Skin of body (tissue), 3 donors: ENCODE measurements at places on chromosomes 16 and 17.

DNA sequence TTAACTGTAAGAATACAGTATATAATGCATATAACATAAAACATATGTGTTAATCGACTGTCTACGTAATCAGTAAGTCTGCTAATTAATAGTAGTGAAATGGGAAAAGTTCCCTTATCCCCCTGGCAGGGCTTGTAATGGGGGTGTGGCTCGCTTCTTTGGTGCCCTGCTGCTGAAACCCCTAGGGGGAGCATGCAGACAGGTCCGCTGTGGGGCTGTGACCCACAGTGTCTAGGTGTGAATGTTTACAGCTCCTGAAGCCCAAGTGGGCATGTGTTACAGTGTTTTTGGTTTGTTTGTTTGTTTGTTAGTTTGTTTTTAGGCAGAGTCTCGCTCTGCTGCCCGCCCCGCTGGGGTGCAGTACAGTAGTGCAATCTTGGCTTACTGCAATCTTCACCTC is 495.7 kb downstream of the SHISA9 start:
- no peak for DNase-seq

DNA sequence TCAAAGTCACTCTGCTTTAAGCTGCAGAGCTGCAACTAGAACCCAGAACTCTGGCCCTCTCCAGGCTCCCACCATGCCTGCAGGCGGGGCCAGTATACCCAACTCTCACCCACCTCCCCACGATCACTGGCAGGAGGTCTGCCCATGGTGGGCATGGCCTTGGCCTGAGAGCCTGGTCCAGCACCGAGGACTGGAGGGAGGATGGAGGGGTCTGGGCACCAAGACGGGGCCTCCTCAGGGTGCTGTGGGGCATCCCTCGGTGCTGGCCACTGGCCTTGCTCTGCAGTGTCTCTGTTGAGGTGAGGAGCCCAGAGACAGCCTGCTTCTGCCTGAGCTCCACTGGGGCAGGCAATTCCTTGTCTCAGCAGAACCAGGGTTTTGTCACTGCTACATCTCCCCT is 1.5 kb upstream of the KRT16 start:
- DNase-seq = no peak

- no peak for DNase-seq
These were observed 33.1 kb upstream of the HERPUD1 start for GRCh38 chr16:56898847-56899246.

DNA sequence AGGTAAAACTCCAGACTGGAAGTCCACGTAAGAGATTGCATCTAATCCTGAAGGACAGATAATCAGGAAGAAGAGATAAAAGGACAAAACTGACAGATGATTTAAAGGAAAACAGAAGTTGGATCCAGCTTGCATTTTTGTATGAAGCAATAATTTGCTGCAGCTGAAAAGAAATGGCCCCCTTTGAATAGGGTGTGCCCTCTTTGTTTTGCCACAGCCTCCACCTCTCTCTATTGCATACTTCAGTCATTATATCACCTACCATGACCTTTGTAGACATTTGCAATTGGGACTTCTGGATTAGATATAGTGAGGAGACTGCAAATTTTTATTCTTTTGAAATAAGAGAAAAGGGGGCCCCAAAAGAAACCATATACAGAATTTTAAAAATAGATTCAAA is 8.1 kb downstream of the NOG start:
- no peak for DNase-seq
